Upper lobe of right lung (tissue), 1 donor: ENCODE measurements at places on chromosomes 7 and 10.

GRCh38 chr7:140940898-140941297 is 16.2 kb upstream of the BRAF start:
- DNase-seq = no peak

GRCh38 chr10:5385224-5385623 is 19.4 kb downstream of the TUBAL3 start:
- no peak for DNase-seq

DNA sequence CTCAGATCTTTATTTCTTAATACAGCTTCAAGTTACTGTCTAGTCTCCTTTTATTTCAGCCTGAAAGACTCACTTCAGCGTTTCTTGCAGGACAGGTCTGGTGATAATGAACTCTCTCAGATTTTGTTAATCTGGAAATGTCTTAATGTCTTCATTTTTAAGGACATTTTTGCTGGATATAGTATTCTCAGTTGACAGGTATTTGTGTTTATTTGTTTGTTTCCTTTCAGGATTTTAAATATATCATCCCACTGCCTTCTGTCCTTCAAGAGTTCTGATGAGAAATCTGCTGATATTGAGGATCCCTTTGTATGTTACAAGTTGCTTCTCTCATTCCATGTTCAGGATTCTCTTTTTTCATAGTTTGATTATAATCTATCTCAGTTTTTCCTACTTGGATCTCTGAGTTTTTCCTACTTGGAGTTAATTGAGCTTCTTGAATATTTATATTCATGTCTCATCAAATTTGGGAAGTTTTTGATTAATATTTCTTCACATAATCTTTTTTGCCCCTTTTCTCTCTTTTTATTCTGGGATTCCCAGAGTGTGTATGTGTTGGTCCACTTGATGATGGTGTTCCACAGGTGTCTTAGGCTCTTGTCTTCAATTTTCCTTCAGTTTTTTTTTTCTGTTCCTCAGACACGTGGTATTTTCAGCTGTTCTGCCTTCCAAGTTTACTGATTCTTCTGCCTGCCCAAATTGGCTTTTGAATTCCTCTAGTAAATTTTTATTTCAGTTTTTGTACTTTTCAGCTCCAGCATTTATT is 49.9 kb downstream of the PTEN start:
- no peak for DNase-seq

DNA sequence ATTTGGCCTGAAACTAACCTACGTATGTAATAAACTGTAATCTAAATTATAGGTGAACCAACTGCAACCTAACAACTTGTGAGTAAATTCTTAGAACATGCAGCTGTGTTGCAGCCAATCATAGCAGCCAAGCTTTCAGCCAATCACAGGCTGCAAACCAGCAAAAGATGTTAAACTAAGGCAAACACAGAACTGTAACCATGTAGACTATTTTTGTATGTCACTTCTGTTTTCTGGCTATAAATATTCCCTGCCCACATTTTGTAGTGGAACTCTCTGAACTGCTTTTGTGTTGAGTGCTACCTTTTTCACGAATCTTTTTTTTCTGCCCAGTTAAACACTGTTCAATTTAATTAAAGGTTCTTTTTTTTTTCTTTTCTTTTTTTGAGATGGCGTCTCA is 28.2 kb upstream of the ZPBP start:
- no peak for DNase-seq

DNA sequence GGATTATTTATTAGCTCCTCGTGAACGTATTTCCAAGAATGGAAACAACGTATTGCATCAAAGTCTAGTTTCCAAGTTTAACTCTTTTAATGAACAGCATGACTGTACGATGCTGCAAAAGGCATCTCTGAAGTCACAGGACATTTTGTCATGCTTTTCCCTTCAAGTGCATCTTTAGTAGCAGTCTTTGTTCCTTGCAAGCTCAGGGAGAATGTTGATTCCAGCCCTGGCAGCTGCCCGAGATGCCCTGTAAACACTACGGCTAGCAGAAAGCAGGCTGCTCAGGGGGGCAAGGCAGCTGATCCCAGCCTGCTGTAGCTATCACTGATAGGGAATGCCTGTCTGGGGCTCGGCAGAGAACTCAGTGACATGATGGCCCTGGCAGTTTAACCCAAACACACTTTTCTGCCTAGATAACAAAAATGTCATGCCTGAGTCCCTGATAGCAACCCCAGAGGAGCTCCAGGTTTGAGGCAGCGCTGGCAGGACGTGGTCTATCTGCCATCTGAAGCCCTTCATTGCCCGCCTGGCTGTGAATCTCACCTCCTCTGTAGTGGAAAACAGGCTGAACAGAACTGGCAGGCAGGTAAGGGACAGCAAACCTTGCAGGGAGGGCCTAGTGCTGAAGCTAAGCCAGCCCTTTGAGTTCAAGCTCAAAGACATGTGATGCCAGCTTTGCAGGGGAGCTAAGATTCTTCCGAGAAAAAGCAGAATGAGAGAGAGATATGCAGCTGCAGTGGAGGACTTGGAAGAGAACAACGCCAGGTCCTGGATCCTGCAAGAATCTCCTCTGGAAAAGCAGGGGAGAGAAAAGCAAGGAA is 264.6 kb downstream of the SNX10 start:
- no peak for DNase-seq

DNA sequence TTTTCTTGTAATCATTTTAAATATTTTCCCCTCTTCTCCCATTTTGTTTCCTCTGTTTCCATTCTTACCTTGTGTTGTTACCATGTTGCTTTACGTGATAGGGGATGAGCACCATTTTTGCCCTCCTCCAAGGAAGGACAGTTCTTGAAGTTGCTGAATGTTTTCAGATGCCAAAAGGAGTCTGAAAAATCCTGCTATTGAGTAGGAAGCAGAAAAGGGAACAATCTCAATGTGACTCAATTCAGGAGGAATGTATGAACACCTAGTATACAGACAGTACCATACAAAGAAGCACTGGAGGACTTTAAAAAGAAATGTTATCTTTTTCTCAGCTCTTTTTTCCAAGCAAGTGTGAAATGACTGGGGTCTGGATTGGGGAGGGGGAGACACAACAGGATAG is 5.1 kb upstream of the NAMPT start:
- DNase-seq = no peak

- no peak for DNase-seq
Measured at GRCh38 chr10:110311357-110311949, 6.7 kb upstream of the SMNDC1 start.

DNA sequence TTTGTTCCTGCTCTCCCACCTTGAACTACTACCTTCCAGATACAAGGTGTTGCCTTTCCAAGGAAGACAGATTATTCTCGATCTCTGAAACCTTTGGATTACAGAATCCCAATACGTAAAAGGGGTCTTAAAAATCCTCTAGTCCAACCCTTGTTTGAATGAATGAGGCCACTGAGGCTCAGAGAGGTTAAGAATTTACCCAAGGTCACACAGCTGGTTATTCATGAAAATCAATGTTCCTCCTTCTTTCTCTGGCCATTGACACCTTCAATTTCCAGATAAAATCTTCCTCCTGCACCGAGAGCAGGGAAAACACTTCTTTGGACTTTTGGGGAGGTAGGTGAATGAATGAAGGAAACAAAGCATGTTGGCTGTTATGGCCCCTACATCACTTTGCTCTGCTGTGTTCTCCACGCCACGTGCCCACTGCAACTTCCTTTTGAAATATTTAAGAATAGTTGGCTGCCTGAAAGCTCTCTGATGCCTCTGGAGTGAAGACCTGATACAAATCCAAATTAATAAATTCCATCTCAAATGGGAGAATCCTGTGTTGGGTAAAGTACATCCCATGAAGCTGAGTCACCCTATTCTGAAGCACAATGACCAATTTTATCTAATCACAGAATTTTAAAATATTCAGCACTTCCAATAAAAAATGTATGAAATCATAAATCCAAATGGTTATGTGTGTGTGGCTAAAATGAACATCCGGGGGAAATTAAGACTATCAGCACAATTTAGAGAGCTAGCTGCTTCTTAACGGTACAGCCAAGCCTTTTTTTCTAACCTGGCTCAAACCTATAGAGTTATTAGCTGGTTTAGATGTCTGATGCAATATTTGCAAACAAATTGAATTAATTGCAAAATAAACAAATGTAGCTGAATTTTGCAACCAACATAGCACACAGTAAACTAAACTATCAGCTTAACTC is 7.3 kb downstream of the SVIL start:
- no peak for DNase-seq

DNA sequence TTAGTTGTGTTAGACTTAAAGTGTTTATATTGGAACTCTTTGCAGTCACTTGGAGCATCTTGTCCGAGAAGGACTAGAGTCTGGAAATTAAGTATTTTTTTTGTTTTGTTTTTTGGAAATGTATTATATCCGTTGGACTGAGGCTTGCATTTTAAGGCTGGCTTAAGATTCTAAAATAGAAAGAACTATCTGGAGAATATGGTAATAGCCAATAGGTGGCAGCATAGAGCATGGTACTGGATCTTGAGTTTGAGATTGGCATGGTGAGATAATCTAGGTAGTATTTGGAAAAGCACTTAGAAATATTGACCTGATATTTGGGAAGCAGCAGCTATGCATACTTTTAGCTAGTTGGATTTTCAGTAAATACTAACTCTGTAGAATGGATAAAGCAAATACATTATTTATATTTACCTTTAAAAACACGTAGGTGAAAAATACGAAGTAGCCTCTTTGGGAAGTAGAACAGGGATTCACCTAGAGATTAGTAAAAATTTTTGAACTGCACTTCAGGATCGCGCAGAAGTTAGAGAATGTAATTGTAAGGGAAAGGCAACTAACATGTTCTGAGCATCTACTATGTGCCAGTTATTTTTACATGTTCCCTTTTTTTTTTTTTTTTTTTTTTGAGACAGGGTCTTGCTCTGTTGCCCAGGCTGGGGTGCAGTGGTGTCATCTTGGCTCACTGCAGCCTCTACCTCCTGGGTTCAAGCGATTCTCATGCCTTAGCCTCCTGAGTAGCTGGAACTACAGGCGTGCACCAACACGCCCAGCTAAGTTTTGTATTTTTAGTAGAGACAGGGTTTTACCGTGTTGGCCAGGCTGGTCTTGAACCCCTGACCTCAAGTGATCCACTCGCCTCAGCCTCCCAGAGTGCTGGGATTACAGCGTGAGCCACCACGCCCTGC is 78.6 kb downstream of the LCOR start:
- no peak for DNase-seq

- no peak for DNase-seq
Measured at GRCh38 chr10:48490571-48490940, 114.3 kb downstream of the ARHGAP22 start.

GRCh38 chr10:79176949-79177602 is 108.3 kb downstream of the ZMIZ1 start:
- no peak for DNase-seq

GRCh38 chr10:24661376-24661775 is 62.3 kb downstream of the ARHGAP21 start:
- DNase-seq = no peak

- DNase-seq = peak; percentile 86
Measured at GRCh38 chr7:2508327-2509215, 11.0 kb upstream of the LFNG start.

DNA sequence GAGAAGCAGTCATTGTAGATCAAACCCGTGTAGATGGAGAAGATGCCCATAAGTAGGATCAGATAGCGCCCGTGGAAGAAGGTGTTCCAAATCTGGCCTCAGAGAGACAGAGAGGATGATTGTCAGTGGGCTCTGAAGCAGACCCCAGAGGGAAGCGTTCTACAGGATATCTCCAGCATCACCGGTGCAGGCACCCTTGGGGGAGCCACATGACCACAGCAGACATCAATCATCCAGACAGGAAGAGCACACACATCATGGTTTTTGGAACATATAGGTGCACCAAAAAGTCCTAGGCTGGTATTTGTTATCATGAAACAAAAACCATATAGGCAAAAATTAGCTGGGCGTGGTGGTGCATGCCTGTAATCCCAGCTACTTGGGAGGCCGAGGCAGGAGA is 44.0 kb upstream of the SVOPL start:
- no peak for DNase-seq
